ENCODE measurements at places on chromosomes 11 and 22.

GRCh38 chr22:22870577-22871404, 16.8 kb upstream of the IGLL5 start:
- no peak for DNase-seq

GRCh38 chr11:8917157-8917825, 6.3 kb downstream of the AKIP1 start:
- no peak for DNase-seq

DNA sequence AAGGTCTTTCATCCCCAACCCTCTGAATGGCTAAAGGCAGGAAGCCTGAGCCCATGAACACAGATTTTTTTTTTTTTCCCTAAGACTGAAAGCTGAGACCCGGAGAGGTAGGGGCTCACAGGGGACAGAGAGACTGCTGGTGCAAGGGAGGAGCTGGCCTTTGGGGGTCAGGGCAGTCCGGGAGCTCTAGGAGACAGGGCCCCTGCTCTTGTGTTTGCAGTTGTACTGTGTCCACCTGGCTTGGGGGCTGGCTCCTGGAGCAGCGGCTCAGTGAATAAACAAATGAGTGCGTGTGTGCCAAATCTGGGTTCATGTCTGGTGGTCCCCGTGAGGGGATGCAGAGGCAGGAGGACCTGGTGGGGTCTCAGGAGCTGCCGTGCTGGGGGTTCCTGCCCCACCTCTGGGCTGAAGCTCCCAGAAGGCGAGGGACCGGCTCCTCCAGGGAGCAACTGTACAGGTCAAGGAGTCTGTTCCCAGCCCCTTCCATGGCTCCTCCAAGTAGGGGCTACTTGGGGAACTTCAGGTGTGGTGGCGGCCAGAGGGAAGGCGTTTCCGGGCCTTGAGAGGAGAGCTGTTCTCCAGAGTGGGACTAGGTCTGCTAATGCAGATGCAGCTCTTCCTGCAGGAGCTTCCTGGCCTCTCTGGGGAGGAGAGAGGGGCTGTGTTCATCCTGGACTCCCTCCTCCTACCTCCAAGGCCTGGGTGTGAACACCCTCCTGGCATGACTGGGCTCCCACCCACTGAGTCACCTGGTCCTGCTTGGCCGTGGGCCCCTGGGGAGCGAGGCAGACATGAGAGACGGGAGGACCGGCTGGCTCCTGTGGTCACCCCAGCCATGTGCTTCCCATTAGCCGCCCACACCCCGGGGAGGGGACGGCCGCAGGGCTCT, 57.6 kb downstream of the FBXO7 start:
- DNase-seq = peak; percentile 92

GRCh38 chr22:17980638-17981051, 43.7 kb downstream of the MICAL3 start:
- peak; percentile 31 for DNase-seq

GRCh38 chr11:114928260-114928870, 250.0 kb downstream of the NXPE2 start:
- no peak for DNase-seq

DNA sequence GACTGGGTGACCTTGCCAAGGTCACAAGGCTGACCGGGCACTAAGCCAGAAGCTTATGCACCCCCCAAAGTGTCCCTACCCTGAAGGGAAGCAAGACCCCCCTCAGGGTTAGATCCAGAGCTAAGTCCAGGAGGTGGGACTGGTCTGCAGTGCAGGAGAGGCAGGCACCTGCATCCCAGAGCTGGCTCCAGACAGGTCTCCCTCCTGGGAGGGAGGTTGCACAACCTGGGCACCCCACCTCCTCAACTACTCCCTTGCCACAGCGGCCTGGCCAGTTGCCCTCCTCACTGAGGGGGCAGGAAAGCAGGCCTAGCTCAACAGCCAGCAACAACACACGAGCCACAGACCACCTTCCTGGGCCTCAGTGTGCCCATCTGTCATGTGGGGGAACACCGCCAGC, 75.0 kb upstream of the TCF20 start:
- no peak for DNase-seq

- peak; percentile 55 for DNase-seq
Measured at GRCh38 chr11:63945477-63946163, 6.8 kb downstream of the NAA40 start.

DNA sequence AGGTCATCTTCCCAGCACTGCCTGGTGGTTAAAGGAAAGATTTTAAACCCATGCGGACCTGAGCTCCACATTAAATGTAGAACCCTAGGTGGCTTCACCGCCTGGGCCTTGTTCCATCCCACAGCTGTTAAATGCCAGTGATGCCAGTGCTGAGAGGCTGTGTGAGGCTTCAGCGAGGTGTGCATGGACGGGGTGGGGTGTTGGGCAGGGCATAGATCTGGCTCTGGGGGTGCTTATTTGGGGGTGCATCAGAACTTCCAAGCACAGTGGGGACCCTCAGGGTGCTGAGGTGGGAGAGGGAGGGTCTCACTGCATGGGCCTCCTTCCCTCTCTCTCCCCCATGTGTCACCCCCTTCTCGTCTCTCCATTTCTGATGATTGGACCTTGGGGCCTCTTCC, 90.1 kb upstream of the B3GAT1 start:
- no peak for DNase-seq

GRCh38 chr11:76252631-76253070, 46.3 kb upstream of the WNT11 start:
- DNase-seq = no peak

DNA sequence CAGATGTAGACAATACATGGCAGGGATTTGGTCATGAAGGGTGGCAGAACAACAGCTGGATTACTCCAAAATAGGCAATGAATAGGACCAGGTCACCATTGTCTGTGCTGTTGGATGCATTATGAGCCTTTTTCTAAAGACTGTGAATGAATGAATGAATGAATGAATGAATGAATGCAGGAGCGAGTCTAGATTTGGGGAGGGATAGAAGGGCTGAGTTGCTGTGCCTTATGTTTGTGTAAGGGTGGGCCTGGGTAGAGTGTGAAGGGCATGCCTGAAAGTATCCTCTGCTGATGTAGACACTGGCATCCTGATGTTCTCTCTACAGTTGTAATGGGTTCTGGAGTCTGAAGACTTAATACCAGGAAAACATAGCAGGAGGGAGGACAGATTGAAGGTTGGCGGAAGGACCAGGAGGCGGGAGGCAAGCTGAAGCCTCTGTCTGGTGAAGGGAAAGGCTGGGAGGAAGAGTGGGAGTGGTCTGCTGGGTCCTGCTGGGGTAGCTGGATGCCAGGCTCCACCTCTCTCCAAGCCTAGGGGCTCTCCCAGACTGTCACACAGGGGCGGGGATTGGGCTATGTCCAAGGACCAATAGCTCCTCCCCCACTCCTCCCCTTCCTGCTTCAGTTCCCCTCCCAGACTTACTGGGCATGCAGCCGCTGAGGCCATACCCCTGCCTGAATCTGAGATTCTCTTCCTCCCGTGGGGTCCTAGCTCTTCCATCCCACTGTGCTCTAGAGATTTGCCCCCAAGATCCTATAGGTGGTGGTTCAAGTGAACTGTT, 4.8 kb downstream of the TRIM3 start:
- DNase-seq = peak; percentile 91

Data from left ventricle myocardium inferior (tissue), 1 donor.